Pancreas (tissue), 10 donors: ENCODE measurements at places on chromosomes 6 and 20. TPM values are rescaled to one million over a fixed set of nuclear protein-coding genes. Genes with fewer than 3 reads are reported as not detected.

DNA sequence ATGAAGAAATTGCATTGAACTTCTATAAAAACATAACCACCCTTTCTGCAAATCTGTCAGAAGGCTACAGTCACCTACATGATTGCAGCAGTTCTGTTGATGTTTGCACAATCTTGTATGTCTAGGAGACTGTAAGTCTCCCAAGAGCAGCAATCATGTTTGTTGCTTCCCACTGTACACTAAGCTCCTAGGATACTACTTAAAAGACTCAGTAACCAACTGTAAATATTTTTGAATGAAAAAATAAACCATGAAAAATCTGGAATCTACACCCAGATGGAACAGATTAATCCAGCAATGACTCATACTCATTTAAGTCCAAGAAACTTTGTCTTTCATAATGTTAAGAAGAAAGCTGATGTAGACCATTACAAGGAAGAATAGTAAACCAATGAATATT lies 168.5 kb upstream of the ATXN1 start:
- H3K4me3 ChIP-seq, result no peak overlapping the region
- no peaks in the 10 kb centered on the region for H3K36me3 ChIP-seq
- H3K27ac ChIP-seq, result no peak overlapping the region
- no peak for DNase-seq
- no peaks in the 10 kb centered on the region for H3K4me1 ChIP-seq

DNA sequence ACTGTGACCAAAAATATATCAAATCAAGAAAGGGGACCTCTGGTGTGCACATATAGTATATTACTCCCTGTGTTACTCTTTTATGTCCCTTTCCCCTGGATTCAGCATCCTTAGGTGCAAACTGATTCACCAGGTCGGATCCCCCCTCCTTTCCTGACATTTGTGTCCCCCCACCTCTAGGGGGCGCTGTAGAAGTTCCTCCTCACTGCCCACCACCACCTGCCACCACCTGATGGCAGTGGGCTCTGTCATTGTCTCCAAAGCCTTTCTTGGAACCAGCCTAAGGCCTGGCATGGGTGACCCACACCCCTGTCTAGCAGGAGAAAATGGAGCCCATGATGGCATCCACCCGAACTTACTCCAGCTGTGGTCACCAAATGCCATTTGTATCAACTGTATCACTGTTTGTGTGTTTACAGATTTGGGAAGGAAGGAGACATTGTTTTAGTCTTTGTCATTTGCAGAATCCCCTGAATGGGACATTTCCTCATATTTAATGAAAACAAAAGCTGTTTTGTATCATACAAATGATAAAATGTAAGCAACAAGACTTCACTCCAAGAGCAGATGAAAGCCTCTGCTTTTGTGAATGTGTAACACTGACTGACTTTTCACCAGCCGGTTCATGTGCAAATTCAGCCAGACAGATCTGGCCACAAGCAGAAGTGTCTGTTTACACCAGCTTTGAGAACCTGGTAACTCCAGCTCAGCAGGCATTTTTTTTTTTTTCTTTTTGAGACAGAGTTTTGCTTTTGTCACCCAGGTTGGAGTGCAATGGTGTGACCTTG lies 66.2 kb downstream of the ARMC2 start:
- H3K27me3 ChIP-seq, result no peaks in the 10 kb centered on the region
- no peak for DNase-seq
- H3K4me1 ChIP-seq, result no peaks in the 10 kb centered on the region
- H3K36me3 ChIP-seq, result no peaks in the 10 kb centered on the region
- H3K4me3 ChIP-seq, result no peak overlapping the region

DNA sequence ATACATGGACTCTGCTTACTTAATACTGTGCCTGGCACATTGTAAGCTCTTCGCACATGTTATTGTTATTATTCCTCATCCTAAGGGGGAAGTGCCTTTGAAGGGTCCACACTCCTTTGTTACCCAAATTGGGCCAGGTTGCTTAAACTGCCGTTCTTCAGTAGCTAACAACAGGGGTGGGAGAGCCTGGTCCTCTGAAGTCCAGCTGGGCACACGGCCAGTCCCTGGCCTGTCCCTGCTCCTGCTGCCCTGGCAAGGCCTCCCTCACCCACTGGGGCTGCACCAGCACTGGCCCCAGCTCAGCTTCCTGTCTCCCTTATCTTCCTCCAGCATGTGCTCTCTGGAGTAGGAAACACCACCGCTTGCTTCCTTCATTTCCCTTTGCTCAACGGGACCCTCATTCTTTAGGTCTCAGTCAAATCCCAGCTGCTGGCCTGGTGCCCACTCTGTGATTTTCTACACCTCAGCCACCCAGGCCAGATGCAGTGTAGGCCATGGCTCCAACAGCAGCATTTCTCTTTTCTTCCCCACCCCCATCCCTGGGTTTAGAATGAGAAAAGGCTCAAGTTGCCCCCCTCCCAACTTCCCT lies 5.5 kb upstream of the PROCR start:
- H3K4me1 ChIP-seq, result no peaks in the 10 kb centered on the region
- no peak for DNase-seq
- no peaks in the 10 kb centered on the region for H3K27me3 ChIP-seq
- H3K36me3 ChIP-seq, result no peaks in the 10 kb centered on the region

The ANKRD66 gene
- polyA plus RNA-seq, result not detected
